ENCODE measurements at places on chromosomes 2 and 18.

DNA sequence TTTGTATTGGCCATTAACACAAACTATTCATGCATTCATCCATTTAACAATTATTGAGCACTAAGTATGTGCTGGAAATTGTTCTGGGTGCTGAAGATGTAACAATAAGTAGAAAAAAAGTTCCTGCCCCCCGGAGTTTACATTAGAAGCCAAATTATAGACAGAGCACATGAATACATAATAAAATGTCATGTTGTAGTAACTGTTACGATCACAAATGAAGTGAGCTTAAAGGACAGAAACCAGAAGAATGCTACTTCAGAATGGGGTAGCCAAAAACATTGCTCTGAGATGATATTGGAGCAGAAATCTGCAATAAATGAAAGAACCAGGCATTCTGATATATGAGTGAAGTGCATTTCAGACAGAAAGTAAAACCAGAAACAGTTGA is 256.0 kb upstream of the SETBP1 start:
- DNase-seq, result no peak

- no peak for DNase-seq
These were observed 106.0 kb downstream of the SETBP1 start for GRCh38 chr18:44786688-44787087.

DNA sequence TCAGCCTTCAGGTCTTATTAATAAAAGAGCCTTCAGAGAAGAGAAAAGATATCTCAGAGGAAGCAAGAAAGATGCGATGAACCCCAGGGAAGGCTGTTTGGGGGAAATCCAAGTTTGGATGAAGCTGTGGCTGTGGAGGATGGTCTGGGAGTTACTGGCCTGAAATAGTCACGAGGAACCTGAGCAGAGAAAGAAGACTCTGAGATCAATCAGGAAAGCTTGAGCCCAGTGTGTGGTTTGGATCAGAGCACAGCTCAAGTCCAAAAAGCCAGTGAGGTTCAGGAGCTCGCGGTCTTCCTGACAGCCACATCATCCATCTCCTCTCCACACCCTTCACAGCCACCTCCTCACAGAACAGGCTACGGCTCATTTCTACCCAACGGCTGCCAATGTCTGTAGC is 87.4 kb upstream of the SERPINE2 start:
- no peak for DNase-seq

DNA sequence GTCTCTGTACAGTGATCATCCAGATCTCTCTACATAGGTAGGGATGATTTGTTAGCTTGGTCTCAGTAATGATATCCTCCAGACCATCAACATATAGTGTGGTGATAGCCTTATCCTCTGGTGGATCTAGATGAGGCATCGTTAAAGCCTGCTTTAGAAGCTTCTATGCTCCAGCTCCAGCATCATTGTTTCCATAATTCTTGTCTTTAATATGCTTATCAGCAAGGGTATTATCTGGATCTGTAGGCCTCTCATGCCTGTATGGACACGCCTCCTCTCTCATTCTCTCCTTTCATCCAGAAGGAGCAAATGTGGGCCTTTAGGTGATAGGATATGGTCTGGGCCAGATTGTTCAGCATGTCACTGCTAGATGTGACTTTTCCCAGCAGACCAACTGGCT is 234.5 kb upstream of the CHST9 start:
- DNase-seq, result no peak
